ENCODE measurements at places on chromosomes 5 and 9.

GRCh38 chr5:53166183-53166495, 56.6 kb upstream of the MOCS2 start:
- no peak for DNase-seq

GRCh38 chr5:157562111-157562581, 13.4 kb downstream of the ADAM19 start:
- no peak for DNase-seq

GRCh38 chr5:55575815-55576583, 41.2 kb upstream of the PLPP1 start:
- DNase-seq: no peak

- DNase-seq: no peak
These were observed 72.6 kb downstream of the GPBP1 start for GRCh38 chr5:57246426-57246825.

DNA sequence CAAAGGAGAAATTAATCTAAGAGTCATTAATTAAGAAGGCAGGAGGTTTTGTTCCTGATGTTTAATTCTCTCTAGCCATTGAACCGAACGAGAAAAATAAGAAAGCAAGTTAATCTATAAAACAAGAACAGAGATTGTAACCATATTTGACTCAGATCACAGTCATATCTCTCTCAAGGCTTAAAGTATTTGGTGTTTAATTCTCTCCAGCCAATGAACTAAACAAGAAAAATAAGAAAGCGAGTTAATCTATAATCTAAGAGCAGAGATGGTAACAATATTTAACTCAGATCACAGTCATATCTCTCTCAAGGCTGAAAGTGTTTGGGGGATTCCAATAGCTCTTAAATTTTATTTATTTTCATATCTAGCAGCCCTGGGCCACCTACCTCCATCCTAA, 74.4 kb upstream of the SHISAL2B start:
- no peak for DNase-seq

DNA sequence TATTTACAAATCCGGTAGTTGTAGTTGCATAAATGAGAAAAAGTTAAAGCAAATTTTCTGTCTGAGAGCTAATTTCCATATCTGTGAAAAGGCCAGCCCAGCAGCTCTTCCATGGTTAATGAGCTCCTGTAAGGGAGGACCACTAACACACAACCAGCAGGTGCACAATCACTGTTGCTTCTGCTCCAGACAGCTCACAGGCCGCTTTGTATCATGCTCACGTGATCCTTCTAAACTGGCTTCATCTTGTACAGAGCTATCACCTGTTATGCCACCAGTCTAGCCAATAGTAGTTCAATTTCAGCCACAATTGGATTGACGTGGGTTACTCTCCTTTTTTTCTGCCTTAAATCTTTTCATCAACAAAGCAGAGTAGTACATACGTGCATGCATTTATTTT, 38.3 kb upstream of the FBXL17 start:
- DNase-seq: no peak

DNA sequence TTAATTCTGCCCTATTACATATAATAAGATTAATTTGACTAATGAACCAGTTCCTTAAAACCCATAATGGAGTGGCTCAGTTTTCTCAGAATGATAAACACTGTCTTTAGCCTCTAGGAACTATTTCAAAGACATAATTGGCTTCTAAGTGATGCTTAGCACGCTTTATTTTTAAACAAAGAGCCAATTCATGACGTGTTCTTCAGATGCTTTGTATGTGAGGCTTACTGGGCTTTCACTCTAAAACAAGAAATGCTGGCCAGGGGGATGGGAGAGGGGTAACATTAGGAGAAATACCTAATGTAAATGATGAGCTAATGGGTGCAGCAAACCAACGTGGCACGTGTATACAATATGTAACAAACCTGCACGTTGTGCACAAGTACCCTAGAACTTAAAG, 7.6 kb upstream of the SFXN1 start:
- no peak for DNase-seq

GRCh38 chr5:113652161-113652560, 138.7 kb downstream of the YTHDC2 start:
- DNase-seq: no peak
